ENCODE measurements at places on chromosomes 7 and 10.
A peak's percentile ranks its signal among the peaks of the same experiment; 100 is the strongest.

GRCh38 chr7:3436746-3437145 lies 135.7 kb downstream of the SDK1 start:
- no peak for DNase-seq

- DNase-seq: no peak
Measured at GRCh38 chr10:120181154-120181553, 275.9 kb upstream of the PLPP4 start.

DNA sequence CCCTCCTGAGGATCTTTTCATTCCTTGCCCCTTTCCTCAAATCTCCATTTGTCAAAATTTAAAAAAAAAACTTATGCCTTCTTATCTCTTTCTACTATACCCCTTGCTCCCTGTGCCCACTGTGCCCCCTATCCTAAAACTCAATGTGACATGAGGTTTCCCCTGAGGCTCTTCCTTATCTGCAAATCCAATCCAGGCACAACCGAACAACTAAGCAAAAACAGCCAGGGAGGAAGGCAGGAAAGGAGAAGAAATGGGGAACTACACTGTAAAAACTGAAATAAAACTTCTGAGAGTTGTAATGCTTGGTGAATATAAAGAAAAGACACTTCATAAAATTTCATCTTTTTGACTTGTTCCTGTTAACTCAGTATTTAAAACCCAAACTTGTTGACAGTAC lies 54.2 kb downstream of the CRPPA start:
- no peak for DNase-seq

GRCh38 chr10:123395906-123396305 lies 241.7 kb downstream of the BUB3 start:
- DNase-seq: no peak

DNA sequence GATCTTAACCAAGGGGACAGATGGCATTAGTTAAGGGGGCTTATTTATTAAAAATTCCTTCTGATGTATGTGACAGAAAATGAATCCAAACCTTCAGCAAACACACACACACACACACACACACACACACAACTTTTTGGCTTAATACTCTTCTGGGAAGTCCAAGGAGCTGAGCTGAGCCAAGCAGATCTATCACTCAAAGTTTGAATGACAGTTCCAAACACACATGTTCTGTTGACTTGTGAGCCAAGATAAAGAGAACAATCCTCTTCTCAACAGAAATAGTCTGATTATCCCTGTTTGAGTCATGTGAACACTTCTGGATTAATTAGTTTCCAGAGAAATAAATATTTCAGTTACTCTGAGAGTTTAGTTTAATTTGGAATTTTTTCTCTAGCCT lies 31.5 kb downstream of the KBTBD2 start:
- DNase-seq: no peak

DNA sequence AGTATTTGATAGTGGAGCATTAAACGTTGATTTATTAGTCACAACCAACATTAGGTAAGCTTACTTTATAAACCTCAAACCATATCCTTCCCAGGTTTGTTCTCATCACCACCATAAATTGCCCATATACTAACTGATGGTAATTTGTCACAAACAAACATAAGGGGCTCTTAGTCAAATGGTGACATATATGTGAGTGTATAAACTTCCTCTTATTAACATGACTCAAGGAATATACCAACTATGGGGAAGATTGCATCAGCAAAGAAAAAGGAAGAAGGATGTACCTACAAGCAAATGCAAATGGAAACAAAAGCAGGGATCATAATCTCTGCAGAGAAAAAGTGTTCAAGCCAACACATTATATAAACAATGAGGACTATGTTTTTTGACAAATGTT lies 418.2 kb upstream of the AKR1E2 start:
- DNase-seq: no peak

GRCh38 chr7:87886875-87887274 lies 10.6 kb downstream of the DBF4 start:
- no peak for DNase-seq

DNA sequence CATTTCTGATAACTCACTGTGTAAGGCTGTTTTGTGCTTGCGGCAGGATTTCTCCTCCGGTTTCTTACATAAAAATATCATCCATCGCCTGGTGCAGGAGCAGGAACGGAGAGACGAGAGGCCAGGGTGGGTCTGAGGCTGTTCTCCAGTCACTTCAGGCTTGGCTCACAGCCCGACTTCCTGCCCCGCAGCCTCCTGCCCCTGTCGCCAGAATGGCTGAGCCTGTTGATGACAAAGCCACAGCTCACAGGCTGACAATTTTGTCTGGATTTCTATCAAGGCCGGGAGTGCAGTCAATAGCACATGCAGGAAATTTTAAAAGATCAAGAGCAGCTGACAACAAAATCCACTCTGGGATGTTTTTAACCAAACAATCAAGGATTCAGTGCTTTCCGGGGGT lies 229.7 kb upstream of the ZNF32 start:
- no peak for DNase-seq

- peak; percentile 11 for DNase-seq
Measured at GRCh38 chr7:114825423-114825951, 96.4 kb upstream of the MDFIC start.

Data from stimulated activated CD4-positive, alpha-beta T cell treated with anti-CD3 and anti-CD28 coated beads, Interleukin-1b, Interleukin-23, amount 100 ng/mL, for 1 hour (primary cell).